ENCODE measurements at places on chromosomes 2 and 18.

DNA sequence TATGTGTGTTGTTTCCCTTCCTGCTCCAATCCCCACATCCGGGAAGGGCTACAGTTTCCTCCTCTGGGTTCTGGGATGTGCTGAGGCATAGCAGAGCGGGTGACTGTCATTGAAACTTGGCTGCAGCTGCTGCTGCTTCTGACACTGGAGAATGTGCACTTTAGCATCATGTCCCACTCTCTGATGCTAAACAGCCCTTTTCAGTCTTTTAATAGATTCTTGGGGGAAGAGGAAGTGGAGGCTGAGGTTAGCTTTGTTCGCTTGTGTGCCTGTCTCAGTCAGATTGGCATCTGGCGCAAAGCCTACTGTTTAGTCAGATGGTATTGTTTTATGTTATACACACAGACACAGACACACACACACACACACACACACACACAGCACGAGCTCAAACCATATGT, 136.5 kb upstream of the RND3 start:
- DNase-seq: no peak

DNA sequence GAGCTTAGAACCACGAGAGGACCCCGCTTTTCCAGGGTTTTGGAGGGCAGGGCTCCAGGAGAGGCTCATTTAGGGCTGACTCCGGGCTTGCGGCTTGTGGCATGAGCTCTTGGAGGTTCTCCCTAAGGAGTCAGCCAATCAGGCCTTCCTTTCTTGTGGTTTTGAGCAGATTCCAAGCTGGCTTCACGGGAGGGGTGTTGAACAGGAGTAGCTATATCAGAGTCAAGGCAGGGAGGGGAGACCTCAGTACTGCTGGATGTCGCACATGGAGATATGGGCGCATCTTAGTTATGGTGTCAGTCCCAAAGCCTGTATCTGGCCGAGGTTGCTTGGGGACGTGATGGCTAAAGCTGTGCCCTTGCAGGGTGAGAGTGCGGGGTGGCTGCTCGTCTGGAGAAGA, 98.6 kb downstream of the AGAP1 start:
- no peak for DNase-seq

DNA sequence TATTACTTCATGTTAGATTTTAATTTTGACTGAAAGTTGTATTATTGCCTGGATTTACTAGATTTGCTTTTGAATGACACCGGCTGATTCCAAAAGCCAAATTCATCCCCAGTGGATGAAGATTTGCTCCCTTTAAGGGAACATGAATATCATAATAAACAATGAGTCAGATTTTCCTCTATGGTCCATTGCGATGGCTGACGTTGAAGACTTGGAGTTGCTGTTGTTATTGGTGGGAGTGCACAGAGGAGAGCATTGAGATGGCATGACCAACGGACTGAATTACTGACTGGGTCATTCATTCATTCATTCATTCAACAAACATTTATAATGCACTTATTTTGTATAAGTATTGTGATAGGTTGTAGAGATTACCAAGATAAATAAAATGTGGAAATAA, 33.4 kb upstream of the LYPD1 start:
- DNase-seq: no peak

GRCh38 chr2:73291093-73291460, 2.3 kb downstream of the EGR4 start:
- DNase-seq: no peak

DNA sequence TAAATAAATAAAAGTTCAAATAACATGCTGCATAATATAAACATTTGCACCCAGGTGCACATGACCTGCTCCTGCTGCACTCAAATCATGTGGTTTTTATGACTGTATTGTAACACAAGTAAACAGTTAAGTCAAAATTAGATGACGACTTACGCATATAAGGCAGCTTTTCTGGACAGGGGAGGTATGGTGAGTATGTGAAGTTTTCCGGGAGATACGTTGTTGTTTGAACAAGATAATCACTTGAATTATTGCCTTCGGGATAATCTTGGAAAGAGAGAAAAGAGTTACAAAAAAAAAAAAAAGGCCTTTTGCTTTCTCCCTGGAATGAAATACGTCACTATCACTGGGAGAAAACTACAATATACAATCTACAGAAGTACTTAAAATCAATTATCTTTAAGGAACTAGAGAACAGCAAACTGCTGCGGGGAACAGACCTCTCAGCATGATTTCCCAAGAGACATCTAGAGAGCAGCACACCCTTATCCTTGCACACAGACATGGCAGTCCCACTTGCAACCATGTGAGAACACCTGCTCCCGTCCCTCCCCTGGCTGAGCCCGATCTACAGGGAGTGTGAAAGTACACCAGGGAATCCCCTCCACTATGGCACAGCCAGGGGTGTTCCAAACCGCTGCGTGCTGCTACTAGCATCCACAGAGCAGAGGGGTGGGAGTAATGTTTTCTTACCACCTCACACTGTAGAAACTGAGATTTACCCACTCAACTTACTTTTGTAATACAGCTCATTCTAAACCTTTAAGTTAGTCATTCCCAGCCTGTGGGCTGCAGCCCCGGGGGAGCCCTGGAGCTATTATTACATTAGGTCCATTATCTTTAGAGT, 26.3 kb downstream of the B4GALT6 start:
- no peak for DNase-seq

DNA sequence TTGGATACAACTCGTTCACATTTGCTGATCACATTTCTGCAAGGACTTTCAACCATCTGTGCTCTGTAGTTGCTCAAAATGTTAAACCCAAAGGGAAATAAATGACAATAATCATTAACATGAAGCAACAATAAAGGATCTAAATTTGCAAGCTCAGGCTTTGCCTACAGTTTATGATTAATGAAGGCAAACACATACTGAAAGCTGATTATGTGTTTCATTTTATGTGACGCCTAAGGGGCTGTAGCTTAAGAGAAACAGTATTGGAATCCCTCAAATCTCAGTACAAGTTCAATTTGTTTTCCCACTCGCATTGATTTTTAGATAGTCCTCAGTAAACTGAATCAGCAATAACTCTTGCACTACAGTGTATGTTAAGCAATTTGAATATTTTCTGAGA, 160.3 kb upstream of the FSIP2 start:
- DNase-seq: no peak

DNA sequence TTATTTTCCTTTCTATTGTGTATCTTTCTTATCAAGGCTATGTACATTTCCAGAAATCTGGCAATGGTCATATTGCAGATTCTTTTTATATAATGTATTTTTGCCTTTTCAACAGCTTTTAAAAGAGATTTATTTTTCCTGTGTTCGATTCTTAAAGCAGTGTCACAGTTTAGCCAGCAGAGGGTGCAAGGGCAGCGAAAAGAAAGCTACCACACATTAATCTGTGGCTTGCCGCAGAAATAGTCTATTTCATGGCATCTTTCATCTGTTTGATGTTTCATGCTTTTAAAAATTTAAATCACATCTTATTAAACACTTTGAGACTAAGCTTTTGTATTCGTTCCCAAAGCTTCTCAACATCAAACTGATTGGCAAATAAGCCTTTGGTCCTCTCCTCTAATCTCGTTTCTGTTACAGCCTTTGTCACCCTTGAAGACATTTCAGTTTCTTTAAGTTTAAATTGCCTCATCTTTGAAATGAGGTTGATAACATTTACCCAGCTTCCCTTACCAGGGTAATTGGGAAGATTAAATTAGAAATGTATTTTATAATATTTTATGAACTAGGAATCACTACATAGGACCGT, 73.3 kb downstream of the PIK3C3 start:
- DNase-seq: no peak

DNA sequence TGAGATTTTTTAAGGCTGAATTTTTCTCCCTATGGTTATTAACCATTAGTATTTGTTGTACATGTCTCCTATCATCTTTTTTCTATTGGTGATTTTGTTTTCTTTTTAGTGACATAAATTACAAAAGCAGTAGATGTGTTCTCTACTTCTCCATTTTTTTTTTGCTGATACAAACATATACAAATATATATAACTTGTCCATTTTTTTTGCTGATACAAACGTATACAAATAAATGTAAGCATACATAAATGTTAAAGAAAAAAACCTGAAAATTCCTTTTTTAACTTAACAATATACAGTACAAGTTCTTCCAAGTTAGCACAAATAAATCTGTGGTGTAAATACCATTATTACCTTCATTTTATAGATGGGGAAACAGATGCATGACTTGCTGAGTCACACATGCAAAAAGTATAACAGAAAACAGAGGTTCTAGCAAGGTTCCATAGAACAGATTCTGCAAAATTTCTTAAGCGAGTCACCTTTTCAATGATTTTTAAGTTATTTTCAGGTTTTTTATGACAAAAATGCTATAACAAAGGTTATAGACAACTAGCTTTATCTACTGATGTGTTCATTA, 2.1 kb downstream of the MSGN1 start:
- no peak for DNase-seq

GRCh38 chr18:46732201-46732600, 24.7 kb downstream of the ST8SIA5 start:
- DNase-seq: no peak

GRCh38 chr2:212328136-212328535, 210.5 kb downstream of the ERBB4 start:
- no peak for DNase-seq
